Stimulated activated CD4-positive, alpha-beta T cell treated with anti-CD3 and anti-CD28 coated beads, Interleukin-1b, Interleukin-23, amount 100 ng/mL, for 48 hours (primary cell): ENCODE measurements at places on chromosomes 7 and 10.

- no peak for DNase-seq
Measured at GRCh38 chr7:128906001-128906765, 4.3 kb downstream of the KCP start.

GRCh38 chr7:147509541-147510200, 1080.9 kb upstream of the C7orf33 start:
- DNase-seq: no peak

DNA sequence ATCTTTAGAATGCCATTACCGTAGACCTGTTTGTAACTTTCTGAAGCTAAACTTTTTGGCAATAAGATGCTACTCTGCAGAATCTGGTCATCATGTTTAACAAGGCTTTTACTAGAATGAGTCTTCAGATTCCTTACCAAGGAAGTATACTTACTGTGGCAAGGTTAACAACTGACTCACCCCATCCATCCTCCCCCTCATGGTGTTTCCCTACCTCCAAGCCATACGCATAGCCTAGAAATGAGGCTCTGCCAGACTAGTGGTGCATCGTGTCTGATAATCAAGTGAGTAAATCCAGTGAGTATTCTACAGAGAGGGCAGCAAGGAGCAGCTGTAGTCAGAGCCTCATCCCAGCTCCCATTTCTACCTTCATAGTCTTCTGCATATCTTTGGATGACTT, 223.6 kb downstream of the IPMK start:
- no peak for DNase-seq

GRCh38 chr7:32223071-32223650, 153.0 kb upstream of the PDE1C start:
- no peak for DNase-seq

- no peak for DNase-seq
Measured at GRCh38 chr10:79266084-79266483, 81.2 kb upstream of the PPIF start.

DNA sequence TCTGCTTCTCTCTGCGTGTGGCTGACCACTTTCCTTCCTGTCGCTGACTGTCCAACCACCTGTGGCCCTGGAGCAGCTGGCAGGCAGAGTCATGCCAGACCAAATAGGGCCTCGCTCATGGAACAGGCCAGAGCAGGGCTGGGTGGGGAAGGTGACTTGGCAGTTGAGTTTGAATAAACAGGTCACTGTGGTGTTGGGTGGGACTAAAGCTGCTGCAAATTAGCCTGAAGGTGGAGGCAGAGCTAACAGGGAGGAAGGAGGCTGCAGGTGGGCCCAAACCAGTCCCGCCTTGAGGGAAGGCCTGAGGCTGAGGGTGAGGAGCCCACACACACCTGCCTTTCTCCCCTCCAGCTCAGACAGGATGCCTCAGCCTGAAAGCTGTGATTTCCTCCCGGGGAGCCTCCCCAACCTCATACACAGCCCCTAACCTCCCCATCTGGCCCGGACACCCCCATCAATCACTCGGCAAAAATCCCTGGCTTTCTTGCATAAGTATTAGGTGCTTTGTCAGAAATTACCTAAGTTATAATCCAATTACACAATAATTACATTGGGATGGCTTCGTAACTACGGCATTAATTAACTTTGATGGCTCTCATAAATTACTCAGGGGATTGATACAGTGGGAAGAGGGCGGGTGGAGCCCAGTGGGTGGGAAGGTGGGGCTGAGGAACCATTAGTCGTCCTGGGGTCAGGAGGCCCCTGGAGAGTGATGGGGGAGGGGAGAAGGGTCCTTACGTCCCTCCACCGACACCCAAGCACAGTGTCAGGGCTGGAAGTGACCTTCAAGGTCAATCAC, 97.7 kb upstream of the PCBD1 start:
- no peak for DNase-seq

GRCh38 chr7:16958724-16959123, 76.9 kb upstream of the AGR3 start:
- no peak for DNase-seq

- DNase-seq: no peak
Measured at GRCh38 chr10:67841737-67842136, 3.7 kb upstream of the DNAJC12 start.

DNA sequence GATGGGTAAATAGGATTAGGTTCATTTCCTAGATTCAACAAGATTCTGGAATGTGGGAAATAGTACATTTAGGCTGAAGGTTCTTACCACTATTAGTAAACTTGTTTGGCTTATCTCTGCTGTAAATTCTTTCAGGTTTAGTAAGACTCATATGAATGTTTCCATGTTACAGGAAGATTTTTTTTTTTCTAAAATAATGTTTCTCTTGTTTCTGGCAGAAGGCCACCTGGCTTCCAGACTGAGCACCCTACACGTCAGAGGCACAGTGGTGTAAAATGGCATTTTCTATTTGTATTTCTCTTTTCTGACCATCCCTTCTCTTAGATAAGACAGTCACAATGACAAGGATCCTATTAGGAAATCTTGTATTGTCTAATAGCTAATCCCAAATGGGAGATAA, 22.7 kb upstream of the AASS start:
- DNase-seq: no peak

- DNase-seq: no peak
Measured at GRCh38 chr7:37534893-37535610, 86.4 kb upstream of the ELMO1 start.

- no peak for DNase-seq
Measured at GRCh38 chr7:5695727-5696345, 85.6 kb downstream of the RNF216 start.

GRCh38 chr10:10520491-10521385, 496.9 kb upstream of the CELF2 start:
- DNase-seq: peak; percentile 10
